CD4-positive, alpha-beta T cell (primary cell): ENCODE measurements at places on chromosomes 12 and 14.

DNA sequence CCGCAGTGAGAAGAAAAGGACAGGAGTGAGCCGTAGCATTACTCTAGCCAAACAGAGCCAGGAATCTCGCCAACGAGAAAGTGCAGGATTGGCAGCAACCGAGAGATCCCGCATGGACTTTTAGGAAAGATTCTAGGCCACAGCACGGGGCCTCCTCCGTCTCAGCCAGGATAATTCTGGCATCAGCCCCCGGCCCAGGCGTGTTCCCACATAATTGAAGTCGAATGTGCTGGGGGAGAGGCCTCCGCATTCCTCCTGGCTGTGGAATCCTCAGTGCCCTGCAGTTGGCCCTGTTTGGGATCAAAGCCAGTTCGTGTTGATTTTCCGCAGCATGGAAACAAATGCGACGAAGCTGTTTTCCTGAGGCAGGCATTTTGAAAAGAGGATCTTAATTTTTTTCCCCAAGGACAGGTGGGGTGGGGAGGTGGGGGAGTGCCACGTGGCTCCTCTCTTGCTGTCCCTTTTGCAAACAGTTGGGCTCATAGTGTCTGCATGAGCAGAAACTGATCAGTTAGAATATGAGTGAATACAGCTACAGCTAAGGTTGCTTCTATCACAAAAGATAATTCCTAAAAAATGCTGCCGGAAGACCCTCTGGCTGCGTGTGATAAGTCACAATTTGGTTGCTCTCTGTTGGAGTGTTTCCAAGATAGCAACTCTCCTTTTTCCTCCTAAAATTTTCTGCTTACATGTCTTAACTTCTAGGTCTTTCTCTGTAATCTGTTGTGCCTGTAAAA lies 37.3 kb upstream of the ATXN2 start:
- no peak for DNase-seq

- DNase-seq = no peak
These were observed 228.5 kb downstream of the PTPRO start for GRCh38 chr12:15550793-15551192.

- DNase-seq = no peak
These were observed 328.0 kb downstream of the NRXN3 start for GRCh38 chr14:78498062-78498595.

DNA sequence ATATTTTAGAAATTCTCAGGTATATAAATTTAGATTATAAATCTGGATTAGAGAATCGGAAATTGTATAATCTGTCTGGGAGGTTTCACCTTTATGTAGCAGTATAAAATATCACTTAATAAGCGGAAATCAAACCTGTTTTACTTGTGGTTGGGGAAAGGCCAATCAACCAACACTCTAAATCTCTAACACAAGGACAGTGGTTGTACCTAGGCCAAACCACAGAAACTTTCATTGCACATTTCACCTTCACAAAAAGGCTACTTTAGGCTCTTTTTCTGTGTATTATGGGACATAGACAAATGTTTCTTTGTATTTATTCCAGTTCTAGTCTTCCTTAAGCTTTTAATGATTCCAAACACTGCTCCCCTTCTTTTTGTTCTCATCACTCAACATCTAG lies 19.8 kb downstream of the ERH start:
- DNase-seq = no peak

DNA sequence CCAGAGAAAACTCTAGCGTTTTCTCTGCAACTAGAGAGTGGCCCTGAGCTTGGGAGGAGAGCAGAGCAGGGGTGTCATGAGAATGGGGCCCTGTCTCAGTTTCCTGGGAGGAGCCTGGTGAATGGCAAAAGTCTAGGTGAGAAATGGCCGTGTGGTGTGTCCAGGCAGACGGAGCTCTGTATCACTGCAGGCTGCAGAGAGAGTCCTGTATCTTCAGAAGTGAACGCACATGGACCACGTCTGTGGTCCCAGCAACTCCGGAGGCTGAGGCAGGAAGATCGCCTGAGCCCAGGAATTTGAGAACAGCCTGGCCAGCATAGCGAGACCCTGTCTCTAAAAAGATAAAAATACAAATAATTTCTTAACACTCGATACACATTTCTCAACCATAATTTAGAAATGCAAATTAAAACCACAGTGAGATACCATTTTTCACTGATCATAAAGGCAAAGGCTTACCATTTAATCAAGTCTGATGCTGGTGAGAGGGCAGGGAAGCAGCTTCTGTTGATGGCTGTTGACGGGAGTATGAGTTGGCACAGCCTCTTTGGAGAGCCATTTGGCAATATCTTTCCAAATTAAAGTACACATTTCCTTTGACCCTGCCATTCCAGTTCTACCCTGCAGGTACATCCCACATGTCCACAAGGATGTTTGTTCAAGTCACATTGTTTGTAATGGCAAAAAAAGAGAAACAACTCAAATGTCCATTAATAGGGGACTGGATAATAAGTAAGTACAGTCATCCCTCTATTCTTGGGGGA lies 51.0 kb downstream of the NFKBIA start:
- no peak for DNase-seq

- no peak for DNase-seq
These were observed 567.2 kb downstream of the SNAPC1 start for GRCh38 chr14:62329427-62329826.

DNA sequence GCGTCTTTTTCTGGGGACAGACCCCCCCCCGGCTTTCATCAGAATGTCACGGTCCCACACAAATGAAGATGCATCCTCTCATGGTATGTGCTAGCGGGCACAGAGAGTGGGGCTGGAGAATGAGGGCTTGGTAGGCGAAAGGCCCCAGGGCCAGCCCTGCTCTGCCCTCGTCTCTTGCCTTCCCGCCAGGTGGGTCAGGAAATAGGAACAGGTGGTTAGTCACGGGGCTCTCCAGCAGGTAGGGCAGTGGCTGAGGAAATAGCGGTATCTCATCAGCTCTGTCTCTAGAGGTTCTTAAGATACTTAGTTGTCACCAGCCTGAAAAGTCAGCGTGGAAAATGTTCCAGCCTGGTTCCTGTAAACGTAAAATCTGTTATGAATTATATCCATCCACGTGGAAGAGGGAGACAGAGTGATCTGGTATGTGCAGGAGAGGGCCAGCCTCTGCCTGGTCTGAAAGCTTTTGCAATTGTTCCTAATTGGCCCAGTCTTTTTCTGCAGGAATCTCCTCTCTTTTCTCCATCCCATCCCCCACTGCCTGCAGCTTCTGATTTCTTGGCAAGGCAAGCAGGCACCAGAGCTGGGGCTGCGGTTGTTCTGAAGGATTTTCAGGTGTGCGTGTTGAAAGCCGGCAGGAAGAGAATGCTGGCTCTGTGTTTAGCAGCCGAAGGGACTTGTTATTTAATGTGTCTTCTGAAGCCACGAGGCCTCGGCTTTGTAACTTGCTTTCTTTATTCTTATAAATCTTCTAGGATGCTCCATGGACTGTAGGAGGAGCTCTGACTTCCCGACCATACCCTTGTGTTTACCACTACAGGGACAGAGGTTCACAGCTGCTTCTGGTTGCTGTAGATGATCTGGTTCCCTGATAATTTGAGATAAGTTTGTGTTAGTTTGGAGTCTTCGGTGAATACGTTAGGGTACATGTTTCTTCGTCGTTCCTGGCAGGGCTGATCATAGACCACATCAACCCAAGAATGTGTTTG lies 131.1 kb downstream of the CACNA1C start:
- DNase-seq = no peak

- no peak for DNase-seq
These were observed 996.5 kb downstream of the AACS start for GRCh38 chr12:126061777-126062176.

DNA sequence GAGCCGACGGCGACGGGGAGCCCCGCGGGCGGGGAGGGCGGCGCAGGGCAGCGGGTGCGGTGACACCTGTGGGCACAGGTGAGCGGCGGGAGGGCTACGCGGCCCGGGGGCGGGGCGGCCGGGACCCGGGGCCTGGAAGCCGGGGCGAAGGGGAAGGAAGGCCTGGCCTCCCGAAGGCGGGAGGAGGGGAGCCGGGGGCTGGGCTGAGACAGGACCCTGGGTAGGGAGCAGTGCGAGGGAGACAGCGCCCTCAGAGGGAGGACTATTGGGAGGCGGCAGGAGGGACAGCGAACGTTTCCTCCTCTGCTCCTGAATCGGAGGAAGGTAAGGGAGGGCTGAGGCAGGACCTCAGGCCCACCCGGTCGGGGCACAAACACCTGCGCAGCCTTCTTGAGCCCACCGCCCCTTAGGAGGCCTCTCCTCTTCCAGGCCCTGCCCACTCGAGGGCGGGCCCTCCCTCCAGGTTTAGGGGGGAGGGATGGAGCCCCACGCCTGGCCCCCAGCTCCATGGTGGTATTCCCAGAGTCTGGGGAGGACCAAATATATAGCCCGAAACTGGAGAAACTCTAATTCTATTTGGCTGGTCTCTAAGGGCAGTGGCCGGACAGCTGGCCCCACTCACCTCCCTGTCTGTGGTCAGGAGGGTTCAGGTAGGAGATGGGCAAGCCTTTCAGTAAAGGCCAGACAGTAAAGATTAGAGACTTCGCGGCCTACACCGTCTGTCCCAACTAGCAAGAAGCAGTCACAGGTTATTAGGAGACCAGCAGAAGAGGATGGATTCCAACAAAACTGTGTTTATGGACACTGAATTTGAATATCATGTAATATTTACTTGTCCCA lies 509 bp downstream of the PLEKHG6 start:
- no peak for DNase-seq

- no peak for DNase-seq
These were observed 3.2 kb downstream of the KCNH3 start for GRCh38 chr12:49541911-49542505.

- DNase-seq = no peak
These were observed 12.5 kb downstream of the GNS start for GRCh38 chr12:64746663-64747062.

DNA sequence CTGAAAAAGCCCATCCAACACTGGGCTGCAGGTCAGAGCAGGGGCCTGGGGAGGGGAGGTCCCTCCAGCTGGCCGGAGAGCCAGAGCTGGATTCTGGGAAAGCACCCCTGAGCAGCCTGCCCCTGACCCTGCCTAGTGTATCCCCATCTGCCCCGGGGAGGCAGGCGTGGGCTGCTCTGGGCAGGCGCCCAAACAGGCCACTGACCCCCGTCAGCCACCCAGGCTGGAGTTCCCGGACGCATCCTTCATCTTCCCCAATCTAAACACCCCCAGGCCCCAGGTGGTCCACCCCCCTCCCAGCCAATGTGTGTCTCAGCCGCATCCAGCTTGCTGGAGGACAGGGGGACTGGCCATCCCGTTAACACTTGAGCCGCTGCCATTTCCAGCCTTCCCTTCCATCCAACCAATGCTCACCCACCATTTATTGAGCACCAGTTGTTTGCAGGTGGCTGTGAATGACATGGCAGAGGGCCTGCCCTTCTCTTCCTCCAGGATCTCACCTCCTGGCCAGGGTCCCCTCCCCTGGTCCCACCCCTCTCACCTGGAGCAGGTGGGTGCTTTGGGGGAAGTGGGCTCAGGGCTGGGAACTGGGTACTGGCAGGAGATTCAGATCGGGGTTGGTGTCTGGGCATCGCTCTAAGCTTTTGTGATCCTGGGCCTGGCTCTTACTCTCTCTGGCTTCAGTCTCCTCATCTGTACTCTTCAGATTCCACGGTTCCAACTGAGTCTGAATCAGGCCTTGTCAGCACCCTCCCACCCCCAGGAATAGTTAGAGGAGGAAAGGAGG lies 743 bp upstream of the DTX1 start:
- DNase-seq = no peak

GRCh38 chr14:65225299-65226159 lies 123.2 kb upstream of the MAX start:
- DNase-seq = no peak
